Dermis lymphatic vessel endothelial cell (primary cell): ENCODE measurements at places on chromosomes 2 and 18. TPM values are rescaled to one million over a fixed set of nuclear protein-coding genes. Genes with fewer than 3 reads are reported as not detected.

The TPO gene
- not detected in 2 replicates for total RNA-seq

The HOXD3 gene
- 9.1 and 18.2 TPM in 2 replicates for total RNA-seq

The ONECUT2 gene
- total RNA-seq = under 0.01 TPM in 1 of 2 replicates, not detected in the other

The TNFAIP6 gene
- 0.33 TPM in 1 of 2 replicates, not detected in the other for total RNA-seq

The EMX1 gene
- total RNA-seq = not detected in 2 replicates

The COL4A4 gene
- total RNA-seq = under 0.01 TPM in 2 replicates
